GM12864 (cell line): ENCODE measurements at places on chromosomes 11 and 22.

GRCh38 chr11:62556108-62556874 lies 9.7 kb upstream of the AHNAK start:
- peak; percentile 70 for DNase-seq

GRCh38 chr11:117613521-117613920 lies 183.5 kb downstream of the DSCAML1 start:
- no peak for DNase-seq

DNA sequence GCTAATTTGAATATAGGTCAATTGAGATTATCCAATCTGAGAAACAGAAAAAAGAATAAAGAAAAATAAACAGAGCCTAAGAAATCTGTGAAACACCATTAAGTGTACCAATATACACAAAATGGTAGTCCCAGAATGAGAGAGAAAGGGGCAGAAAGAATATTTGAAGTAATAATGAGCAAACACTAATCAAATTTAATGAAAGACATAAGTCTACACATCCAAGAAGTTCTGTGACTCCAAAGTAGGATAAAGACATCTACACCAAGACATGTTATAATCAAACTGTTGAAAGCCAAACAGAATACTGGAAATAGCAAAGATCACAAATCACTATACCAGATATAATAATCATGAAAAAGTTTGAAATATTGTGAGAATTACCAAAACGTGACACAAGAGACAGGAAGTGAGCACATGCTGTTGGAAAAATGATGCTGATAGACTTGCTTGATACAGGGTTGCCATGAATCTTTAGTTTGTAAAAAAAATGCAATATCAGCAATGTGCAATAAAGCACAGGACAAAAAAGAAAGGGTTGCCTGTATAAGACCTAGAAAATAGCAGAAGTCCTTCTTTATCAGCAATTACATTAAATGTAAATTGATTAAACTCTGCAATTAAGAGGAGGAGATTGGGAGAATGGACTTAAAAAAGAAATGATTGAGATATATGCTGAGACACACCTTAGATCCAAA lies 75.8 kb downstream of the RNF169 start:
- no peak for DNase-seq

GRCh38 chr22:46937185-46937584 lies 174.7 kb downstream of the TBC1D22A start:
- no peak for DNase-seq

- no peak for DNase-seq
These were observed 207.0 kb downstream of the MN1 start for GRCh38 chr22:27594474-27595134.

- DNase-seq: no peak
These were observed 237.0 kb upstream of the MPPED2 start for GRCh38 chr11:30823119-30823518.

- no peak for DNase-seq
These were observed 8.0 kb downstream of the MPEG1 start for GRCh38 chr11:59204746-59205145.

DNA sequence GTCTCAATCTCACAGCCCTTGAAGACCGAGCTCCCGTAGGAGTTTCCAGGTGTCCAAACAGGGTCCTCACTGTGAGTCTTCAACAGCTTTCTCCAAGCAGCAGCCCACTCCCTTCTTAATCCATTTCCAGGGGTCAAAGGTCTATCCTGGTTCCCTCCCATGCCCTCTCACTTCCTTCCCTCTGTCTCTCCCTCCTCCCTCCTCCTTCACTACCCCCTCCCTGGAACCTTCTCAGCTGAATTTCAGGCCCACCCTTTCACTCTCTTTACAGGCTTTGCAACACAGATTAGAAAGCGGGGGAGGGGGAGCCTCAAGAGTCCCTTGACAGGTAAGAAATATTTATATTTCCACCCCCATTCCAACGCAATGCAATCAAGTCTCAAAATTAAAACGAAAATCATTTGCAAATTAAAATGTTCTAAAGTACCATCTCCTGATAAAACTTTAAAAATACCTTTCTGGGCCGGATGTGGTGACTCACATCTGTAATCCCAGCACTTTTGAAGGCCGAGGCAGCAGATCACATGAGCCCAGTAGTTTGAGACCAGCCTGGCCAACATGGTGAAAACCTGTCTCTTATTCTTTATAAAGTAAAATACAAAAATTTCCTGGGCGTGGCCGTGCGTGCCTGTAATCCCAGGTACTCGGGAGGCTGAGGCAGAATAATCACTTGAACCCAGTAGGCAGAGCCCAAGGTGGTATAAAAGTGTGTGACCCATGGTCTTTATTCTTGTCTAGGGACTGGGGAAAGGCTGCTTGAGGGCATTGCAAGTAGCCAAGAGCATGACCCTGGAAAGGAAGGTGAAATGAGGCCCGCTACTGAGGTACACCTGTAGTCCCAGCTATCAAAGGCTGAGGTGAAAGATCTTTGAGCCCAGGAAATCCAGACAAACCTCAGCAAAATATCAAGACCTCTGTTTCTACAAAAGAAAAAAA lies 865 bp upstream of the ZNF280A start:
- no peak for DNase-seq

DNA sequence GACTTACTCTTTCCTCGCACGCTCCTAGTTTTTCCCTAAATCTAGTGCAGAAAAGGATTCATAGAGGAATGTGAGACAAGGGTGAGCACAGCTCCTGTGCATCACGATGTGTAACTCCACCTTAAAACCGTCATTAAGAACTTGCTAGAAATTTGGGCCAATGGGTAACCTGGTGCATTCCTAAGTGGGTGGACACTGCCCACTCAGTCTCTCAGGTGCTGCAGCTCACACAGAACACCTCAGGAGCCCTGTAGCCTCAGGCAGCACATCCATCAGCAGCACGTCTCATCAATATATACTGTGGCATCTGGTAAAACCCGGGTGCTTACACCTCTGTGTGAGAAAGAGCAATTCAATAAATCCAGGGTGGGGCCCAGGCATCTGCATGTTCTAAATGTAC lies 12.4 kb downstream of the POU2AF3 start:
- DNase-seq: no peak

- DNase-seq: no peak
These were observed 159.3 kb upstream of the GRK3 start for GRCh38 chr22:25404928-25405816.

- DNase-seq: no peak
These were observed 63.0 kb downstream of the RELT start for GRCh38 chr11:73439002-73439843.

GRCh38 chr11:134433806-134434205 lies 21.8 kb upstream of the B3GAT1 start:
- DNase-seq: no peak

DNA sequence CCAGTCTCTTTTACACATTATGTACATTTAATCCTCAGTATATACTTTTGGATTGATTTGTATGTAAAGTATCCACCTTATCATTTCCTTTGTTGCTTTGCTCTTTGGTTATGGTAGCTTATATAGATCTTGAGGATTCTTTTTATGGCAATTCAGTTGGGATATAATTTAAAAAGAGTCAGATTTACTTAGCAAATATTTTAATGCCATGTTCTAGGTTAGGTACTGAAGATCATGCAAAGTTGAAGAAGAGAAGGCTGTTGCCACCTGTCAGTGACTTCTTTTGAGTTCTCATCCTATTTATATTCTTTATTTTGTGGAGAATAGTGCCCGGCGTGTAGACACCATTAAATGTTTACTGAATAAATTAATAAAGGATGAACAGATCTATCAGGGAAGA lies 279.7 kb downstream of the TMEM135 start:
- DNase-seq: no peak
